ENCODE measurements at places on chromosomes 12 and 14. TPM values are rescaled to one million over a fixed set of nuclear protein-coding genes. Genes with fewer than 3 reads are reported as not detected.

The KRT85 gene
- not detected for total RNA-seq

The CLEC2A gene
- not detected for total RNA-seq

The CAPZA3 gene
- total RNA-seq = not detected

The TPPP2 gene
- total RNA-seq = not detected

The SRRM4 gene
- not detected for total RNA-seq

The ITGA7 gene
- total RNA-seq = 1.1 TPM

The EIF2S3B gene
- total RNA-seq = 0.82 TPM

The PIWIL1 gene
- total RNA-seq = not detected

The BDKRB2 gene
- total RNA-seq = 3.4 TPM

The FAM181A gene
- total RNA-seq = not detected

The TESPA1 gene
- not detected for total RNA-seq

The JAG2 gene
- 24.5 TPM for total RNA-seq

The FOXN3 gene
- 6.0 TPM for total RNA-seq

The HHIPL1 gene
- total RNA-seq = 0.25 TPM

The TAS2R9 gene
- total RNA-seq = not detected

The CDC42BPB gene
- total RNA-seq = 74.1 TPM

The TAS2R20 gene
- total RNA-seq = not detected

The MMP19 gene
- not detected for total RNA-seq

The CLEC4D gene
- not detected for total RNA-seq
